Activated CD8-positive, alpha-beta memory T cell treated with anti-CD3 and anti-CD28 coated beads for 48 hours (primary cell): ENCODE measurements at places on chromosomes 5 and 9.

- no peak for DNase-seq
These were observed 1989.8 kb downstream of the EFNA5 start for GRCh38 chr5:105680858-105681475.

- no peak for DNase-seq
These were observed 326.1 kb upstream of the IRX1 start for GRCh38 chr5:3269395-3270169.

GRCh38 chr9:77011973-77012821, 7.3 kb upstream of the FOXB2 start:
- DNase-seq: peak; percentile 28

- DNase-seq: no peak
These were observed 28.3 kb downstream of the LRRC70 start for GRCh38 chr5:62606878-62607277.

- no peak for DNase-seq
These were observed 20.2 kb downstream of the SLC22A5 start for GRCh38 chr5:132389585-132390286.
